Tibial nerve (tissue), 4 donors: ENCODE measurements at places on chromosomes 2 and 18. TPM values are rescaled to one million over a fixed set of nuclear protein-coding genes. Genes with fewer than 3 reads are reported as not detected.

Gene DUSP2
- total RNA-seq: 14.4 TPM

DNA sequence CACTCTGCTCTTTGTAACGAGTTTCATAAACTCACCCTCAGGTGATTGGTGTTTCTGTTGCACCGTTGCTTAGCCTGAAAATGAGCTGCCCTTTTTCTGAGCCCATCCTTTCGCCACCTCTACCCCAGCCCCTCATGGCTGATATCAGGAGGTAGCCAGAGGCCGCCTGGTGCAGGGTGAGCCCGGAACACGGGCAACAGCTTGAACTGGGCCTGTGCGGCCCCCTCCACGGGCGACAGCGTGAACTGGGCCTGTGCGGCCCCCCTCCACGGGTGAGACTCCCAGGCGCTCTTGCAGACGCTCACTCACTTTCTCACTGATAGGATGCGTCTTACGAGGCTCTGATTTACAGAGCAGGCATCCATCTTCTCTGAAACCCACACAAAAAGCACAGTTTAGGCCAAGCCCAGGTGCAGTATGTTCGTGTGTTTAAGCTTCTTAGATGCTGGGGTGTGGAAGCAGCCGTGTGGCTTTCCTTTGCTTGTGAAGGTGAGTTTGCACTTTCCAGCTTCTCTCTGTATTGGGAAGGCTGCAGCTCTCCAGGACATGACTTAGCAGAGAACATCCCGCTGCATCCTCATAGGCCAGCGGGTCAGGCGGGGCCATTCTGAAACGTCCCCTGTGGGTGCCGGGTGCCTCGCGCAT, 83.5 kb downstream of the NFATC1 start:
- H3K27ac ChIP-seq: no peak overlapping the region
- no peak overlapping the region for H3K4me3 ChIP-seq
- peaks cover 22% of the 10 kb centered on the region for H3K36me3 ChIP-seq

DNA sequence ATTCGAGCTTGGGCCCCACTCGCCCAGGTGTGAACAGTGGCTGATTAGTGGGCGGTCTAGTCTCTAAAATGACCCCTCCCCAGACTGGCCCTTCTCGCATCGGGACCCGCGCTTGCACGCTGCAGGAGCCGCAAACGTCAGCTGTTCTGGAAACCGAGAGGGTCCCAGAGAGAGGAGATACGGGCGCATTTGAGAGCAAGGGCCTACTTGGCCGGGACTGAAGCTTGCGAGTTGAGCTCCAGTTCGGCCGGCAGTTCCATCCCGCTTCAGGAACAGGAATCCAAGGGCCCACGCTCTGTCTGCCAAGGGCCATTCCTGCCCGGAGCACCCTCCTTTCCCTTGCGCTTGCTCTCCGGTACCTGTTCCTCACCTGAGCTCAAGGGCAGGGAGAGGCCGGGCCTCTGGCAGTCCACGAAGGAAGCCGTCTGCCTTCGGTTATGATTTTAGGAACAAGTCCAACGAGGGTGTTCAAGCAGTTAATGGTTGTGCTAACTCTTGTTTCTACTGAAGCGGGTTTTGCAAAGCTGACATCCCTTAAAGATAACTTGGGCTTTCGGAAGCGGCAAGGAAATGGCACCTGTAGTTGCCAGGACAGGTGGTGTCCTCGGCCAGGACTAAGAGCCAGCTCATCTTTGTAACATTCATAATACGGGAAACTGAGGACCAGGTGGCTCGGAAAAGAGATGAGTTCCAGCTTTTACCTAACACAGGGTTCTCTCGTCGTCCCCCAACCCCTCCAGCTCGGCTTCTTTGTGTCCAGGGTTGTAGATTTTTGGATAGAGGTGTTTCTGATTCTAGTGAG, 3.9 kb upstream of the DLX1 start:
- H3K36me3 ChIP-seq: no peaks in the 10 kb centered on the region
- H3K4me3 ChIP-seq: no peak overlapping the region
- DNase-seq: no peak
- H3K4me1 ChIP-seq: peaks cover 21% of the 10 kb centered on the region

DNA sequence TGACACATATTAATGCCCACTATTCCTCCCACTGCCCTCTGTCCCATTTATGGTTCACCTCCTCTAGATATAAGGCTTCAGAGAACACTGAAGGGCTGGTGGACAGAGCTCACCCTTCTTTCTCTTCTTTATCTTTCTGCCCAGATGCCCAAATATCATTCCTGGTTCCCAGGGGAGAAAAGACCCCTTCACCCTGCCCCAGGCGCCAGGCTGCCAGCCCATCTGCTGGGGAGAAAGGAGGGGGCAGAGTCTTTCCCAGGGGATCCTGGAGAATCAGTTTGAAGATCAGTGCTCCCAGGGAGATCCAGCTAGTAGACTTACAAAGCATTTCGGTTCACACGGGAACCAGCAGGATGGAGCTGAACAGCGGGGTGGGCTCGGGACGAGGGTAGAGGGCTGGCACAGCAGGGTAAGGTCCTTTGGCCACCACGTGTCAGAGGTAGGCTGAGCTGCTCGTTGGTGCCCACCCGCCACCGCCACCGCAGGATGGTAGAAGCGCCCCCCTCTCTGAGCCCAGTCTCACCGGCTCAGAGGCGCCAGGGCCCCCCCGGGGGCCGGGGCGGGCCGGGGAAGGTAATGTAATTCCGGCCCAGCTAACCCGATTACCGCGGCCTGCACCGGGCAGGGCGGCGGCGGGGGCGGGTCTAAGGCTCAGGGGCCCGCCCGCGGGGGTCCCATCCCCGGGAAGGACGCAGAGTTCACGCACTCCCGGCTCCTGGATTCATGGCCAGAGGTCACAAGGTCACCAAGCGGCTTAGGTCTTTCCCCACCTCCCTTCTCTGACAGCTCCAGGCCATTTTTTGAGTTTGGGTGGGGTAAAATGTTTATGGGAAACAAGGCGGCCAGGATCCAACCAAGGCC, 1.3 kb upstream of the TLX2 start:
- no peaks in the 10 kb centered on the region for H3K27me3 ChIP-seq
- no peak overlapping the region for H3K4me3 ChIP-seq
- H3K36me3 ChIP-seq: no peaks in the 10 kb centered on the region
- DNase-seq: no peak

DNA sequence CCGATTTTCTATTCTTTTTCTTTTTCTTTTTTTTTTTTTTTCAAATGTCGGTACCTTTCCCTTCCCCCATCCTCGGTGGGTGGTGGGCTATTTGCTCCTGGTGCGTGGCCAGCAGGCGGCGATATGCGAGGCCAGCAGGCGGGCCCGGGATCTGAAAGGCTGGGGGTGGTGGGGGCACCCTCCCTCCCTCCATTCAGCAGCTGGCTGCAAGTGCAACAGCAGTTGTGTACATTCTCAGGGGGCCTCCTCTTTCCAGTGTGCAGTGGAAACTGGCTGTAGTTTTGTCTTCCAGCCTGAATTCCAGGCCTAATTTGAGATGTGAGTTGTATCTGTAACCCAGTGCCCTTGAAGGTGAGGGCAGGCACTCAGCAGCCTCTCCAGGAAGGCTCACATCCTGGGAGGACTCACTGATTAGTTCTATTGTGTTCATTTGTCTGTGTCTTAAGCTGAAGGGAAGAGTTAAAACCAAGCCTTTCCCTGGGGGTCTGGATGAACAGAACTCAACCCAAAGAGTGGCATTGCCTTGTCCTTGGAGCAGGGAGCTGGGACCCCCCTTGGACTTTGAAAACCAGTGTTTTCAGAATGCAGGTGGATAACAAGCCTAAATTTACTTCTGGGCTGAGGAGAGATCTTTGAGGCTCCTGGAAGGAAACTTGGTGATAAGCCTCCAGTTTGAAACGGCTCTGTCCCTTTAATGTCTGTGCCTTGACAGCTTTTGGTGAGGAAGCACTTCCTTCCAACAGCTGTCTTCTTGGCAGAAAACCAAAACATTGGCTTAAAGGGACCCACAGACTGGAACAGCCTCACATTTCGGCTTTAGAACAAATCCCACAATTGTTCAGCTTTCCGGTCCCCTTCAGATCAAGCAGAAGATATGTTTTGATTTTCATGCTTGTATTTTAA, 3.3 kb downstream of the MYCN start:
- peak; percentile 20 for DNase-seq
- H3K27me3 ChIP-seq: no peaks in the 10 kb centered on the region
- H3K27ac ChIP-seq: peak overlapping the region; percentile 52
- peaks cover 13% of the 10 kb centered on the region for H3K36me3 ChIP-seq
- H3K4me1 ChIP-seq: no peaks in the 10 kb centered on the region

DNA sequence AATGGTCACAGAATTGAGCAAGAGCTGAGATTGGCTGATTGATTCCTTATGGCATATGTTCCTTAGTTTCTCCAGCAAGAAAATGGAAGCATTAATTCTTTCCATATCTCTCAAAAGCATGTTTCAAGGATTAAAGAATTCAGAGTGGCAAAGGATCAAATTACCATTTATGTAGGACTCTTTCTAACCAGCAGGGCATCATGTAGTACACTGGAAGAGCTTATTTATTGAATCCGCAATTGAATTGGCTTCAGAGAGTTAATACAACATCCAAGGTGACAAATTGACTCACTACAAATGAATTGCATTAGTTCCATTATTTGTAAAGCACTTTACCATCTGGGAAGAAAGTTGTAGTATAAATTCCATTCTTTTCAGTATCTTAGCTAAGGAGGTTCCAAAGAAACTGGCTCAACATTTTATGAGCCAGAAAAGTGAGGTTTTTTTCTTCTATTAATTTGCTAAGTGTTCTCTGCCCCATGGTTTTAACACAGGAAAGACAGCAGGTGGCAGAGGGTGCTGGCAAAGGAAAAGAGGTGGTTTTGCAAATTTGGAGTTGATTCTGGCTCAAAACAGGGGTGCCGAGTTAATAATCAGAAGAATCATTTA, 409.9 kb downstream of the MTX2 start:
- no peak for DNase-seq
- H3K4me3 ChIP-seq: no peak overlapping the region
- no peak overlapping the region for H3K27ac ChIP-seq
- no peaks in the 10 kb centered on the region for H3K27me3 ChIP-seq

Gene ECEL1
- 1.0 TPM for total RNA-seq

GRCh38 chr2:117179405-117179804, 635.1 kb upstream of the DDX18 start:
- DNase-seq: no peak
- no peak overlapping the region for H3K4me3 ChIP-seq

DNA sequence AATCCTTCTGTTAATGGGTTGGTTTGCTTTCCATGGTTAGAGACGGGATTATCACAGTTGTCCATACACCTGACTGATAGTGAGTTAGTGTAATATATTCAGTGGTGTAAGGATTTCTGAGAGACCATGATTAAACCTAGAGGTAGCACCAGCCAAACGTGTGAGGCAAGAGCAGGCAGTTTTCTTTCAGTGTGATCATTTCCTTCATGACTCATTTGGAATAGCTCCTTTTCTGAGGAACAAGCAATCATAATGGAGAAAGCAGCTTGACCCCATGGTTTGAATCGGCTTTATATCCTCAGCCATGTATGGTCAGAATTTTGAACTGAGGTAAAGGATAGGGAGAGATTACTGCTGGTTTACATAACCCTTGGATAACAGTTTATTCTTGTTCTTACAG, 2.9 kb downstream of the MXD1 start:
- no peak overlapping the region for H3K4me3 ChIP-seq
- no peak for DNase-seq
- no peaks in the 10 kb centered on the region for H3K36me3 ChIP-seq
- peak overlapping the region; percentile 96 for H3K27ac ChIP-seq
- peaks cover 12% of the 10 kb centered on the region for H3K4me1 ChIP-seq

Gene SRD5A2
- not detected for total RNA-seq

Gene SERPINB5
- total RNA-seq: not detected

DNA sequence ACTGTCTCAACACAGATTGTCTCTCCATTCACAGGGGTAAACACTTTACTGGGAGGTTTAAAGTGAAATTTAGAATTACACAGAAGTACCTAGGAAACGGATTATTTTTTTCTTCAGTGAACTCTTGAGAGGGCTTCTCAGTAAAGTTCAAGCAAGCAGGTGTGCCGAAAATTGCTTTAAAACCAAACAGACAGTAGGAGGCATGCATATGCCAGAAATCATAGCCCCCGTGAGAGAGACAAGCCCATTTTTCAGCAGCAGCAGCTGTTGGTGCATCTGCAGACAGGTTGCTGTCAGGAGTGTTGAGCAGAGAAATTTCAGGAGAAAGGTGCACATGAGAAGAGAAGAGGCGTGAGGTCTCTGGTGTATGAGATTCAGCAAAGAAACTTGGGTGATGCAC, 2115.5 kb upstream of the CELF4 start:
- H3K27ac ChIP-seq: no peak overlapping the region
- DNase-seq: no peak
- H3K36me3 ChIP-seq: no peaks in the 10 kb centered on the region
